ENCODE measurements at places on chromosomes 5 and 9. TPM values are rescaled to one million over a fixed set of nuclear protein-coding genes. Genes with fewer than 3 reads are reported as not detected.

The CATSPER3 gene
- polyA plus RNA-seq = 0.75 TPM

The TXNDC8 gene
- not detected for polyA plus RNA-seq

The JAKMIP2 gene
- 33.1 TPM for polyA plus RNA-seq

The SLC6A19 gene
- polyA plus RNA-seq = 0.22 TPM

The POU5F2 gene
- polyA plus RNA-seq = 0.03 TPM

The NME5 gene
- polyA plus RNA-seq = 24.4 TPM

The SLC36A2 gene
- polyA plus RNA-seq = not detected

The CDH6 gene
- 25.8 TPM for polyA plus RNA-seq

The TMEM232 gene
- 11.3 TPM for polyA plus RNA-seq

The MTREX gene
- polyA plus RNA-seq = 58.9 TPM

The FGD3 gene
- 17.2 TPM for polyA plus RNA-seq

The SLC46A2 gene
- polyA plus RNA-seq = 0.54 TPM

The UGCG gene
- 33.8 TPM for polyA plus RNA-seq

The CCDC152 gene
- polyA plus RNA-seq = 14.9 TPM

The PCDHGA10 gene
- 21.1 TPM for polyA plus RNA-seq

The SHROOM1 gene
- polyA plus RNA-seq = 17.6 TPM

The IFNA4 gene
- not detected for polyA plus RNA-seq

The CCDC183 gene
- polyA plus RNA-seq = 3.4 TPM
